ENCODE measurements at places on chromosomes 11 and 22. TPM values are rescaled to one million over a fixed set of nuclear protein-coding genes. Genes with fewer than 3 reads are reported as not detected.

Gene BACE1-AS
- total RNA-seq, result 0.98 TPM

DNA sequence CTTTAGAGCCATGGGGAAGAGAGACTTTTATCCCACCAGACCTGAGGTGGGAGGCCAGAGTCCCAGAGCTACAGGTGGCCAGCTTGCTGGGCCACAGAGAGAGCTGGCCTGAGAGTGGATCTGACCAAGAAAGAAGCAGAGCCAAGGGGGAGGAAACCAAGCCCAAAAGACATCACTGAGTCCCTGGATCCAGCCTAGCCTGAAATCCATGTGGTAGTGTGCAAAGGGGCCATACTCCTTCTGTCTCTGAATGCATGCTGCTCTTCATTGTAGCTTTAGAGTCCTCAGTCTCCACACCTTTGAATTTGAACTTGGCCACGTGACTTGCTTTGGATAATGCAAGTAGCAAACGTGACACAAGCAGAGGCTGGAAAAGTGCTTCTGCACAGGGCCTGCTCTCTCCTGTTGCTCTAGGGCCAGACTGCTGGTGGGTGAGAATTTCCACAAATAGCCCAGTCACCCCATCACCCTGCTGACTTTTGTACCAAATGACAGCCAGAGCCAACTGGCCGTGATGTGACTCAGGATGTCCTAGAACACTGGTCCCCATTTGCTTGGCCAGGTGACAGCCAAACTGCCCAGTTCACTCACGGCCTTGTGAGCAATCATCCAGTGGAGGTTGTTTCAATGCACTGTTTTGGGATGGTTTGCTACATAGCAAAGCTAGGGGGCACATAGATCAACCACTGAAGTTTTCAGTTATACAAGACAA is 93.6 kb downstream of the DHCR7 start:
- DNase-seq, result peak; percentile 58

Gene CCDC34
- 8.2 TPM for total RNA-seq

GRCh38 chr11:32658639-32659406 is 75.2 kb downstream of the EIF3M start:
- no peak for DNase-seq

Gene BCO2
- total RNA-seq, result 1.1 TPM

Gene IL10RA
- total RNA-seq, result not detected

Gene PLAAT5
- not detected for total RNA-seq

DNA sequence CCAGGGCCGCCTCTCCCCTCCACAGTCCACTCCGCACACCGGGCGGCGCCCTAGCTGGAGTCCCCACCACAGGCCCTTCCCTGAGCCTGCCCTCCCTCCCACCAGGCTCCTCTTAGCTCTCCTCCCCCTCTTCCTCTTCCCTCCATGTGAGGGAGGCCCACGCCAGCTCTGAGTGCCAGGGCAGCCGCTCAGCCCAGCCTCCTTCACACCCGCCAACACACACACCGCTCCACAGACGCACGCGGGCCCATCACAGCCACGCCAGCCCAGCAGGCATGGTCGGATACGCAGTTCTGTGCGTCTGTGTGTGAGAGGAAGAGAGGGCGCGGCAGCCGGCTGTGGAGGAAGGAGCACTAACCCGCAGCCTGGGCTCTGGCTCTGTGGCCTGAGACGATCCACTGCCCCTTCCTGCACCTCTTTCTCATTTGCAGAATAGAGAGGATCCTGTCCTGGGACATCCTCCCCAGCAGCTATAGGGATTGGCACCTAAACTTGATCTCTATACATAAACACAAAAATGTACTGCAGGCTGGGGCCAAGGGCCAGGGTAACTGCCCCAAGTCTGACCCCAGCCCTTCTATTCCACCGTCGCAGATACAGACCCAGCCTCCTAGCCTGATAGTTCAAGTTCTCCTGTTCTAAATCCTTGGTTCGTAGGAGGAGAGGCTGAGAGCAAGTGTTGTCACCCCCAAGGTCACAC is 3.5 kb downstream of the CHRM4 start:
- DNase-seq, result no peak

Measured in G401 (cell line).